ENCODE measurements at places on chromosomes 13 and 19.

DNA sequence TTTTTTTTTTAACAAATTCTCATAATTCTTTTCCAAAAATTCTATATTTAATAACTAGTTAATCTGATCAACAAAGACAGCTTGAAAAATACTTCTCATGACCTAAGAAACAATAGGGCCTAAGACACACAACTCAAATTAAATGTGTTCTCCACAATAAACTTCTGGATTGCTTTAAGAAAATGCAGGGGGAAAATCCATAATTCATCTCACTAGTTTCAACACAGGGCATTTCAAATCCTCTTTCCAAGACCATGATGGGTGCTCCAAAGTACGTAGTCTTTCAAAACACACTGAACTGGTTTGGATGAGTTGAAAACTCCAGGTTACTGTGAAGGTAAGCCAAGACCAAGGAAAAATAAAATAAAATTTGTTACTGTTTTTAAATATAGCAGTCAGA is 62.6 kb downstream of the DCLK1 start:
- DNase-seq = no peak

- DNase-seq = no peak
These were observed 31.6 kb downstream of the WDR87 start for GRCh38 chr19:37874784-37875183.

- no peak for DNase-seq
These were observed 17.3 kb upstream of the SLC7A10 start for GRCh38 chr19:33242911-33243310.

- DNase-seq = no peak
These were observed 4.9 kb downstream of the ELOF1 start for GRCh38 chr19:11554160-11554559.

DNA sequence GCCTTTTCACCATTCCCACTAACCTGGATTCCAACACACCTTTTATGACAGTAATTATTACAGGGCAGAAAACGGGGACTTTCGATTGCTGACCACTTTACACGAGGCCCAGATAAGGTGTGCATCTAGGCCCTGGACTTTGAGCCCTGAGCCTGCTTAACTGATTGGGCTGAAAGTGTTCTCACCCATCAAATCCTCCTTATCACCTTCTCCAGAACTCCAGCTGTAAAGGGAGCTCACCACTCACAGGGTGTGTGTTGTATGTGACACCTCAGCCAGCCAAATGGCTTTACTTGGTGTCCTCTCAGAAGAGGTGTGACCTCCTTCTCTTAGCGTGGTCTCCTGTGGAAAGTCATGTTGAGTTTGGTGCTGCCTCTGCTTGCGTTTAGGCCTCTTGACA is 36.5 kb downstream of the SIPA1L3 start:
- DNase-seq = no peak

DNA sequence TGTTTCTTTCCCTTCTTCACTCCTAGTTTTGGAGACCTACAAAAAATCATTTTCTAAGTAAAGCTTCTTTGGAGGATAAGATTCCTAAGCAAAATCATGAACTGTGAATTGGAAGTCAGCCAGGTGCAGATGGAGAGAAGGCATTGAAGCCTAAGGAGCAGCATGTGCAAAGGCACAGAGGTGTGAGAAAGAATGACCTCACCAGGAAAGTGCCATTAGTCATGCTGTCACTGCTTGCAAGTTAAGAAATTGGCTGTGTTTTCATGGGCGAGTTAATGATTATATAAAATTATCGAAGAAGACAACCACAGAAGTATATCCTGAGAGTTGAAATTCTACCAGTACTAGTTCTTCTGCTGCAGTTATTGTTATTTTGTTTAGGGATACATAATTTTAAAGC is 80.3 kb upstream of the KLHL1 start:
- no peak for DNase-seq
